ENCODE measurements at places on chromosomes 4 and X.
A peak's percentile ranks its signal among the peaks of the same experiment; 100 is the strongest.

- no peak for DNase-seq
Measured at GRCh38 chr4:81796790-81797528, 325.3 kb upstream of the RASGEF1B start.

GRCh38 chr4:14528918-14529317 lies 473.4 kb upstream of the CPEB2 start:
- DNase-seq = no peak

DNA sequence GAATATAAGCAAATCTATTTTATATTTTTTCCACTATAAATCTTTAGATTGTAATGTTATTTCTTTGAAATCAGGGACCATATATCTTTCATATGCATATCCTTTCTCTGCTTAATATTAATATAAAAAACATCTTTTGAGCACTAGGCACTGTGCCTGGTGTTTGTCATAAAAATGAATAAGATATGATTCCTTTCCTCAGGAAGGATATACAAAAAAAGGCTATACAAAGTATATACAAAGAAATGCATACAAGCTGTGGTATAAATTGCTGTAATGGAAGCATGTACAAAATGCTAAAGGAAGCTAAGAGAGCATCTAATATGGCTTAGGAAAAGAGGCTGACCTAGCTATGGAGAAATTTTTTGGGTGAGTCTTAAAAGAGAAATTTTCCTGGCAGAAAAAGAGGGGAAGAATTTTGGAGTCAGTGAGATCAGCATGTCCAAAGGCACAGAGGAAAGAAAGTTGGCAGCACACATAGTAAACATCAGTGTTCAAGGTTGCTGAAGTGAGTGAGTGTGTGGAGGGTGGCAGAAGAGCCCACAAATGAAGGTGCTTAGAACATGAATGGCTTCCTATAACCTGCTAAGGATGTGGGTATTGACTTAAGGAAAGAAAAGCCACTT lies 500.0 kb downstream of the SPRY1 start:
- no peak for DNase-seq

DNA sequence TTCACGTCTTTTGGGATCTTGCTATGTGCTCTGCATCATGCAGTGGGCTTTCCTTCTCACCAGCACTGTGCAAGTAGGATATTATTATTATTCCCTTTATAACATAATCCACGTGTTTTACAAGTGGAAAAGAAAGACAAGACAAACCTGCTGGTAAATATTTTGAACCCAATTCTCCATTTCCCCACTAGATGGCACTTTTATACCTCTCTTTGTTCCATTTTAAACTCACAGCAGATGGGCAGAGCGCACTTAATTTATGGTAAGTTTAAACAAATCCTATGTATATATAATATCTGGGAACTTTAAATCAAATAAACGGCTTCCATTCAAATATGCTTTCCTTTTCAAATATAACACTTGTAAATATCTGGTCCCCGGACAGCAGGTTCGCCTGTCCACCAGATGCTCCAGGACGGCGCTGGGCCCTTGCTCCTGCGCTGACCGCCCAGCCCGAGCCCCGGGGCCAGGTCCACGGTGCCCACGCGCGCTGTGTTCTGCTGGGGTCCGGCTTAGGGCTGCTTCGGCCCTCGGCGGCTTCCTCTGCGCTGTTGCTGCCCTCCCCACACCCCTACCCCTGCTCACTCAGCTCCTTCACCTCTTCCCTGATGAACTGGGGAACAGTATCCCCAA lies 31.1 kb downstream of the F11 start:
- DNase-seq = peak; percentile 2

- no peak for DNase-seq
Measured at GRCh38 chrX:152465132-152465531, 14.0 kb upstream of the GABRA3 start.

DNA sequence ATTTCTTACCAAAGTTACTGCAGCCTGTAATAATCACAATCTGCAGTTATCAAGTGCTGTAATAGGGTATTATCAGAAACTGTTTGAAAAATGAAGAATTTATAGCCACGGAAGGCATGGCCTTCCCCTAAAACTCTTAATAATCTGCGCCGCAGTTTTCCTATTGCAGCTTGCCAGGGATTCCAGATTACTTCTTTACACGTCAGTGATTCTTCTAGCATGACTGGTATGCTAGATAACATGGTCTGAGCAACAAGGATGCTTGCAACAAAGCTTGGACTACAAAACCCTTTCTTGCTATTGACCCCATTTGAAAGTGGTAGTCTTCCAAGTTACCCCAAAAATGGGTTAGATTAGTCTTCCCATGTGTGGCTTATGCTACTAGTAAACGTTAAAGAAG lies 47.2 kb upstream of the GK2 start:
- no peak for DNase-seq

DNA sequence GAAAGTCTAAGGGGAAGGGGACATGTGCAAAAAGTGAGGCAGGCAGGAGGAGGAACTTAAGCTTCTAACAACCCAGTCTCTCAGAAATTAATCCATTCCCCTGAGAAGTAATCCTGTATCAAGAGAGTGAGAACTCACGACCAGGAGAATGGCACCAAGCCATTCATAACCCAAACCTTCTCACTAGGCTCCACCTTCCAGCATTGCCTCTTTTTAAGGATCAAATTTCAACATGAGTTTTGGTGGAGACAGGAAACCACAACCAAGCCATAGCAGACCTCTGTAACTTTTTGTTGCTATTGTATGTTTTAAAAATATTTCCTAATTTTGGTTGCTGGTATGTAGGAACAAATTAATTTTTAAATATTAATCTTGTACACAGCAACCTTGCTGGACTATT lies 32.8 kb downstream of the PASD1 start:
- no peak for DNase-seq

- DNase-seq = no peak
Measured at GRCh38 chrX:64395568-64395929, 297 bp upstream of the MTMR8 start.

Data from NCI-H1105 (cell line).